ACHN (cell line): ENCODE measurements at places on chromosomes 13 and 19.

GRCh38 chr13:48477191-48477855, 55.6 kb downstream of the RCBTB2 start:
- no peak for DNase-seq

GRCh38 chr13:42703740-42704139, 77.6 kb upstream of the FAM216B start:
- DNase-seq, result no peak

DNA sequence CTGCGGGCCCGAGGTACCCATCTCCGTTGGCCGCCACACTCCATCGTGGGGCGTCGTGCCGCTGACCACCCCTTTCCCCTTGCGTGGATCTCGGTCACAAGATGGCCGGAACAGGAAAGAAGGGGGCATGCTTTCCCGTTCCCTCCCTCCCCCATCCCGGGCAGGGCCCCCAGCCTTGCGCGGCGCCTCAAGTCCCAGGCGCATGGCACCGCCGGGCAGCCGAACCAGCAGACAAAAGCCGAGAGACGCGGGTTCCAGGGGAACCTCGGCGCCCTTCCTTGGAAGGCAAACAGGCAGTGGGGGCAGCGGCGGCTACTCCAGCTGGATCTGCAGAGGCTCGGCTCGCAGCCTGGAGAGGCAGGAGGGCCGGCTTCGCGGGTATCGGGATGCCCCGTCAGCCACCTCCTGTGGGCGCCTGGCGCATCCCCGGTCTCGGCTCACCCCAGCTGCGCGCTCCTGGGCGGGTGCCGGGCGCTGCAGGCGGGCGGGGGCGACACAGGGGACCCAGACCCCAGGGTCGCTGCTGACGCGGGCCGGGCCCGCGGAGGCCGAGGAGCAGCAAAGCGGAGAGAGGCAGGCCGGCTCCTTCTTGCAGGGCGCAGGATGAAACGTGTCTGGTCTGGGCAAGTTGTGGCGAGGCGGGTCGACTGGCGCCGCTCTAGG, 439 bp downstream of the DZIP1 start:
- DNase-seq, result no peak

GRCh38 chr19:21143854-21144253, 2.0 kb downstream of the ZNF431 start:
- DNase-seq, result no peak
